ENCODE measurements at places on chromosomes 3 and 15.

GRCh38 chr3:109387201-109387600, 49.9 kb upstream of the DPPA4 start:
- no peak for DNase-seq

GRCh38 chr15:43102187-43102586, 3.7 kb downstream of the UBR1 start:
- no peak for DNase-seq

DNA sequence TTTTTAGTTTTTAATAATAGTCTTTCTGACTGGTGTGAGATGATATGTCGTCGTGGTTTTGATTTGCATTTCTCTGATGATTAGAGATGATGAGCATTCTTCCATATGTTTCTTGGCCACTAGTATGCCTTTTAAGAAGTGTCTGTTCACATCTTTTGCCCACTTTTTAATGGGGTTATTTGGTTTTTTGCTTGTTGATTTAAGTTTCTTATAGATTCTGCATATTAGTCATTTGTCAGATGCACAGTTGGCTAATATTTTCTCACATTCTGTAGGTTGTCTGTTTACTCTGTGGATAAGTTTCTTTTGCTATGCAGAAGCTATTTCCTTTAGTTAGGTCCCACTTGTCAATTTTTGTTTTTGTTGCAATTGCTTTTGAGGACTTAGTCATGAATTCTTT, 185.4 kb downstream of the SUCNR1 start:
- DNase-seq = no peak

DNA sequence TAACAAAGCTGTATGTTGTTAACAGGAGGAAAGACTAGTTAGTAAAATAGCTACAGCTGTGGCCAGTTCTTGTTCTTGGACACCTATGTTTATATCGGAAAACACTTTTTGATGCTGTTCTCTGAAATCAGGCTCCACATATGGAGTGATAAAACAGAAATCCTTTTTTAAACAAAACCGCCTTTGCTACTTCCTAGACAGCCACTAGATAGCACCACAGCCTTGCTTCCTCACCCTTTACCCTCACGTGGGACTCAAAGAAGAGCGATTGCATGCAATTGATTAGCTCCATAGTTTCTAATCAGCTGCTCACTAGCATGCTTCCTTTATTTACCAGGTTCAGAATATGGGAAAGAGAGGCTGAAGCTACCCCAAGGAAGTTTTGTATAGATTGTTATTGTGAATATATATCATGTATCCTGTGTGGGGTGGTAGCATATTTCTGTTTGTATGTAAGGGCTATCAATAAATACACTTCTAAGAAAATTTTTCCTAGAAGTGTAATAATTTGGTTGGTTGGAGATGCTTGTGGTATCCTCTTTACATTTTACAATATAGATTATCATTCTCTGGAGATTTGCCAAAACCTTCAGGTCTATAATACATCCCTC, 4.3 kb upstream of the MTFMT start:
- DNase-seq = no peak

DNA sequence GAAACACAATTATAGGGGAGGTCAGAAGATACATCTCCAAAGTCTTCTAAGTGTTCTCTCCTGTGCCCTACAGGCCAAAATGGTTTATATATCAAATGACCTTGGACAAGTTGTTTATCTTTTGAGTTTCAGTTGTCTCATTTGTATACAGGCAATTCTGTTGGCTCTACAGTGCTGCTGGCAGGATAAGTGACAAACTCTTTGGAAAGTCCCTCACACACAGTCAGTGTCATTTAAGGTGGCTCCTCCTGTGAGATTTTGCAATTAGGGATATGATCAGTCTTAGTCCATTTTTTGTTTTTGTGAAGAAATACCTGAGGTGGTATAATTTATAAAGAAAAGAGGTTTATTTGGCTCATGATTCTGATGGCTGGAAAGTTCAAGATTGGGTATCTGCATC, 1035.8 kb upstream of the CFAP20DC start:
- no peak for DNase-seq

GRCh38 chr3:13878281-13879101, 1.4 kb downstream of the WNT7A start:
- DNase-seq = no peak

GRCh38 chr3:109116031-109116430, 1.9 kb downstream of the MORC1 start:
- DNase-seq = no peak

DNA sequence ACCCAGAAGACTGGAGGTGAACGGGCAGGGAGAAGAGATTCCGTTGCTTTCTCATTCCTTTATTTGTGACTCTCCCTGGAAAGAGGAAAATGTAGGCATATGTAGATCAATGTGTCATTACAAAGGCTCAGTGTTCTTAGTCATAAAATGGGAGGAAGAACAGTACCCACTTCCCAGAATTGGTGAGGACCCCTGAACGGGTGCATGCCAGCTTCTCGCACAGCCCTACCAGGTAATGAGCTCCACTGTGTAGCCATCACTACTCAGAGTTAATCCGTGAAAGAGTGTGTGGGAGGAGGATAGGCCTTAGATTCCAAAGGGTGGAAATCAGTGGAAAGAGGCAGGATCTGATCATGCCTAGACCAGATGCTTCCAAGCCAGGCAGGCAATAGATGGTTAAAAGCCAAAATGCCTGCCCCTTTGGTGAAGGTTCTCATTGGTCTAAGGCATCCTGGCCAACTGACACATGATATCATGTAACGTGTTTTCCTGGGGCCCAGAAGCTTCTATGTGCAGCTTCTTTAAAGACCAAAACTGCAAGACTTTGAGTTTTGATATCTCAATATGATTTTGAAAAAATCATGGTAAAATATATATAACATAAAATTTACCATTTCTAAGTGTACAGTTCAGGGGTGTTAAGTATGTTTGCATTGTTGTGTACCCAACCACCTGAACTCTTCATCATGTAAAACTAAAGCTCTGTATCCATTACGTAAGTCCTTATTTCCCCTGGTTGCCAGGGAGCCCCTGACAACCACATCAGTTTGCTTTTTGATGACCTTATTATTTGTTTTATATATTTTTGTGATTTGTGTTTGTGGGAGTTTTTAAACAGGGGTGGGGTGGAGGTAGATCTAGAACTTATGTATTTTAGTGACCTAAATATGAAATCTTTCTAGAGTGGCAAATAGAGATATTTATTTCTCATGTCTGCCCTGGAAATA, 402.2 kb upstream of the CFAP20DC start:
- DNase-seq = no peak

- no peak for DNase-seq
Observed at GRCh38 chr3:86923071-86923491, 67.9 kb downstream of the VGLL3 start.

DNA sequence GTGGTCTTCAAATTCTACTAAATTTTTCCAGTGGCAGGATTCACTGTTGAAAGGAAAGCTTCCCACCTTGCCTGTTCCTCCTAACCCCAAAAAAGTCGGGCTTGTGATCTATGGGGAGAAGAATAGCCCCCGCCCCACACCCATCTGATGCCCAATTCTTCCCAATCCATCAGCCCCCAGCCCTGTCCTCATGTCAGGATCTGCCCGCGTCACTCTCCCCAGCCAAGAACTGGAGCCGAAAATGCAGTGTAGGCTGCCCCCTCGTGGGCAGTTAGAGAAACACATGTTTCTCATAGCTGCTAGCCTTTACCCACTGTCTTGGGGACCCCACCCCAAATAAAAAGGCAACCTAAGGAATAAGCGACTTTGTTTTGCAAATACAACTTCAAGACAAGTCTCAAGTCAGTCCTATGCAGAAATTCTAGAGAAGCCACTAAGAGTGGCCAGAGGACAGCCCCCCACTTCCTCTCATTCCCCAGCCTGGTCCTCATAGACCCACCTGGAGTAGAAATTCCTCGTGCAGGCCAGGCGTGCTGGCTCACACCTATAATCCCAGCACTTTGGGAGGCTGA, 13.0 kb upstream of the CSK start:
- no peak for DNase-seq

DNA sequence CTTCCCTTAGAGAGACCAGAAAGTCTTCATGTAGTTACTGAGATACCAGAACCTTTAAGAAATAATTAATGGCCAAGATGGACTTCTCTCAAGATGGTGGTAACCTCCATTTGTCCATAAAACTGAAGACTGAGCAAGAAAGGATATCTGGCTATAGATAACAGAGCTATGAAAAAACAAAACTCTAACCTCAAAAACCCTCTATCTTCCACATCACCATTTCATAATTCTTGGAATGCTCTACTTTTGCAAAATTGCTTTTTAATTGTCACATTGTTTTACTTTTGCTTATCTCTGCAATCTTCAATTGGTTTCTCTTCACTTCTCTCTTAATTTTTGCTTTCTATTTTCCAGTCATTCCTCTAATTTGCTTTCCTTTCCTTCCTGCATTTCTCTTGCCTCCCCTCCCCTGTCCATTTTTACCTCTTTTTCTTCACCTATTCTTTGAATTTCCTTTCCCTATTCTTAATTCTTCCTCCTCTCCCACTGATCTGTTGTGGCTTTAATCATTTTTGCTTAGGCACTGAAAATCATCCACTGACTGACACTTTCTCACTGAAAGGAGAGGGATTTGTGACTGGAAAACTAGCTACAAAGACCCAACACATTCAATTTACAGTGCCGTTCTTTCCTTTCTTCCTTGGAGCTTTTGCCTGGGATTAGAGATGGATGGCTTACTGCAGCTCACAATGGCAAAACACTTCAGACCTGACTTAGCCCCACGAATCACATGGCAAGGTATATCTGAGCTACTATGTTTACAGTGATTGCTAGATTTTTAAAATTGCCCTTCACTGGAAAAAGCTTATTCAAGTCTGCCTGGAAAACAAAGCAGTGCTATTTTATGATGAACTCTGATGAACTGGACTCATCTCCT, 242.8 kb downstream of the CHST2 start:
- no peak for DNase-seq

- no peak for DNase-seq
Observed at GRCh38 chr3:152317184-152317583, 48.5 kb downstream of the MBNL1 start.

DNA sequence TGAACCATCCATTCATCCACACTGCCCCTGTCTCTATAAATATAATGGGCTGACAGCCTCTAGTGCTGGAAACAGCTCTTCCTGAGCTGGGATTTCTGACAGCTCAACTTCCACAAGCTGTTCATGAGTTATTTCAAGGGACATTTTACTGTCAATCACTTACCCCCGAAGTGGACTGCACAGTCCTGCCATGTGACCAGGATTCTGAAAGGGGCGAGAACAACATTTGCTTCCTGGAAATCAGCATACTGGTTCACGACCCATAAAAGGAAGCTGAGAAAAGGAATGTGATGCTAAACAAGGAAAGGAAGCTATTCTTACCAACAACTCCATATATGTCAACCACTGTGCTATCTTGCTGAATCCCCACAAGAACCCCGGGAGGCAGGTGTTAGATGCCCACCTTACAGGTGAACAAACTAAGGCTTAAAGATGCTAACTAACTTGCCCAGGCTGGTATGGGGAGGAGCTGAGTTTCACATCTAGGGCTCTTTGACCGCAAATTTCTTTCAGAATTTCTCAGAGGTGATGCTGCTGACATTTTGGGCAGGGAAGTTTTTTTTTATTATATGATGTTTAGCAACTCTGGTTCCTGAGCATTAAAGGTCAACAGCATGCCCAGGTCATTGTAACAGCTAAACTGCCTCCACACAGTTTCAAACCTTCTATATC, 16.5 kb upstream of the REC114 start:
- no peak for DNase-seq

DNA sequence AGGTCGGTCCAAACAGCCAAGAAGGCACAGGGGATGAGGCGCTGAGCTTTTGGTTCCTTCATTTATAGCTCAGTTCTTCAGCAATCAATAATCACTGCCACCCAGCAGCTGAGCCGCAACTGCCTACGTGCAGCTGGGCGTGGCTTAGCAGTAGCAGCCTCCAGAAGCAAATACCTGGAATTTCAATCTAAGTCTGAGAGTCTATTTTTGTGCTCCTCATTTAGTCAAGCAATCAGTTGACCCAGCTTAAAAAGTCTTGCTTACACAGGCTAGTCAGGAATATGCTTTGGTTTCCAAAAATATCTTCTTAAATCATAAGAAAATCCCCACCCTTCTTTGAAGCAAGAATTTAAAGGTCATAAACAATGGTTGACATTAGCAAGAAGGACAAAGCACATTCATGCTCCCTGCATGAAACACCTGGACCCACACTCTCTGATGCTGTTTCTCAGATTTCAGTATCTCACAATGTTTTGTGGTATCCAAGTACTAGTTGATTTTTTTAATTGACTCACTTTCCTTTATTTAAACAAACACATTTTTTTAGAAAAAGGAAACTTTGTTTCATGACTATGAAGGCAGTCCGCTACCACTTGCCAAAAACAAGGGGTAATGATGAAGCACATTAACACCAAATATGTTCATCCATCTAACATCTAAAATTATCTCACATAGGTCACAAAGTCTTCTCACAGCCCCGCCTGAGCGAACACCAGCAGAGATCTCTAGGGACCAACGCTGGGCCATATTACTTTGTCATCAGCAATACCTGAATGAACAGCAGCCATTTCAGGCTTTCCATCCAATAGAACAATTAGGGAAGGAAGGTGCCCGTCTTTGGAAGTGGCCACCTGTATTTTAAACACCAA, 106.1 kb downstream of the OXNAD1 start:
- DNase-seq = no peak

- no peak for DNase-seq
Observed at GRCh38 chr3:66021731-66022131, 17.0 kb downstream of the MAGI1 start.

DNA sequence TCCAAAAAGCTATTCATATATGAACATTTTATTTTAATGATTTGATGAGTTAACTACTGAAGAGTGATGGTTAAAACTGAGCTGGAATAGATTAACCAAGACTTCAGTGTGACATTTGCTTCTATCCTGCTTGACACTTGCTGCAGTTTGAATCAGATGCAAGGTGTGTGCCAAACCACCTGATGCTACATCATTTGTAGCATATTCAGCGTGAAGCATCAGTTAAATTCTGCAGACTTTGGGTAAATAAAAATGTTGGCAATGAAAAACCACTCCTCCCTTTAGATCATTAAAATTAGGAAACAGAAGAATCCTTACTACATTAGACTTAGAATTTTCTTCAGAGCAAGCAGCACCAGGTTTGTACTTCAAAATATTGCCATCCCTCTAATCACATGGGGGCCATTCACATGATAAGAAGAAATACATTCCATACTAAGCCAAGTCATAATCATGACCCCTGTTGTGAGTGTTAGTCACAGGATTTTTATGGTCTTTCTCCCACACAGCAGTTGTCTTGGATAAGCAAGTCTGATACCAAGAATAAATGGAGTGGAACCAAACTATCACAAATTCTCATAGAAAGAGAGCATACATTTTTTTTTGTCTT, 160.7 kb upstream of the TNIK start:
- DNase-seq = no peak

- DNase-seq = no peak
Observed at GRCh38 chr3:151816091-151816604, 2.2 kb downstream of the AADAC start.

DNA sequence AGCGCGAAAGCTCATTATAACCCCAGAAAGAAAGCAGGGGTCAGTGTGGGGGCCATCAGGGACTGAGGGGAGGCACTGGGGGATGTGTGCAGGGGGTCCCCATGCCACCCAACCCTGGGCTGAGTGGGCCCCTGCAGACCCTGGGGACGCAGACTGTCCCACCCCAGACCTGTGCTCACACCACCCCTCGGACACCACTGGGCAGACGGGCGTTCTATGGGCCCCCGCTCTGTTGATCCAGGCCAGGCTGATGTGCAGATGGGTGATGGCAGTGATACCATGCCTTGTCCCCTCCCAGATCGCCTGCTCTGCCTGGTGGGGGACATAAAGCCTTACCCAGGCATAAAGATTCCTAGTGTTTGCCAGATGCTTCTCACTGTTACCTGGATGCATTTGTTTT, 259.7 kb upstream of the TLE3 start:
- no peak for DNase-seq

Data from activated T-helper 1 cell treated with anti-CD3 and anti-CD28 coated beads, Interleukin-2, amount 50 U/mL, for 16 hours (primary cell).